Right forelimb (tissue), 1 donor: ENCODE measurements at places on chromosomes 11 and 22.

DNA sequence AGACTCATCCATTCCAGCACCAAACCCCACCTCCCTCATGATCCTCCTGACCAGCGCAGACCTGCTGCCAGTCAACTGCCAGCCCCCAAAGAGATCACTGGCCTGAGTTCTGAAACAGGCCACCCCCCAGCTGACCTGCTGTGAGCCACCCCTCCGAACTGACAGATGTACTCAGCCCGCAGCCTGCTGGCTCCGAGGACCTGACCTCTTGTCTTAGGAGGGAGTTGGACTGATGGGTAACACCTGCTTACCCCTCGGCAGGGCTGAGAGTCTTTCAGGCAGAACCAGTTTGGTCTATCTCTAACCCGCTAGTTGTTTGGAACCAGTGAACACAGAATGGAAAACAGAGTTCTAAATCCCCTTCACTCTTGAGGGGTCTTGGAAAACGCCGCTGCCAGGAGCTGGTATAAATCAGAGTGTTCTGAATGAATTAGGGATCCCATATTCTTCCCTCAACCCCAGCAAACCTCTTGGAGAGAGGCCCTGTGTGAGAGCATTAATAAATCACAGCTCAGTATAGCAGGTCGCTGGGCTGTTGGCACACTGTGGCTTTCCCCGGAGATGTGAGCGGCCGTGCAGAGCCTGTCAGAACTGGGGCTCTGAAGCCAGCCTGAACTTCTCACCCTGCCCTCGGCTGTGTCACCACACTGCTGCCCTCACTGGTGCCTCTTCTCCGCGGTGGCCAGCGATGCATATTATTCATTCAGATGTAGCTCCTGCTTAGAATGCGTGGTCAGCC lies 165.1 kb upstream of the NCAM1 start:
- DNase-seq: no peak

DNA sequence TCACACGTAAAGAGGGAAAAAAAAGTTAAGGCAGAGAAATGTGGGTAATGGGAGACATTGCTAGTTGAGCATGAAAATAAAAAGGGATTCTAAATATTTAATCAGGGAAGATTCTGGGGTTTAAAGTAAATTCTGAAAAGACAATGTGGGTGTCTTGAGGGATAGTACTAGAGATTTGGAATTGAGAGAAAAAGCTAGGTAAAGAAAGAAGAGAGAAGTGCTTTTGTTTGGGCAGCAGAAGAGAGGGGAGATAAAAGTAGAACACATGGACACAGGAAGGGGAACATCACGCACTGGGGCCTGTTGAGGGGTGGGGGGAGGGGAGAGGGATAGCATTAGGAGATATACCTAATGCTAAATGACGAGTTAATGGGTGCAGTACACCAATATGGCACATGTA lies 3.5 kb upstream of the YPEL4 start:
- no peak for DNase-seq

- no peak for DNase-seq
Measured at GRCh38 chr11:17927681-17928343, 85.0 kb downstream of the SERGEF start.

GRCh38 chr22:37282385-37282677 lies at the start of gene CYTH4:
Gene CYTH4, plus strand, starts transcription at chr22:37282508. Its CDS starts 62 bp downstream, at chr22:37282570.
- no peak for DNase-seq

DNA sequence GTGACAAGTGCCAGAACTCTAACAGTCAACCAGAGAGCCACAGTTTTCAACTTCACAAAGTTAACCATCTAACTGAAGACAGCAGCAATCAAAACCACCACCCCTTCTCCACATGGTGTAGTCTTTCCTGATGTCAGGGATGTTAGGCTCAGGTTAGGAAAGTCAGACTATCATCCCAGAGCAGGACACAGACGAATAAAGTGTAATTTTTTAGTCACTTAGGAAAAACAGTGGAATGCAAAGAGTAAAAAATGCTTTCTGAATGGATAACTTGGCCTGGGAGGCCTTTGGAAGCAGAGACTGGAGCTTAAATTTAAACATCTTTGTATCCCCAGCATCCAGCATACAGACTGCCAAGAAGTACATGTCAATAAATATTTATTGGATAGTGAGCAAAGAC lies 15.4 kb downstream of the OR51B4 start:
- no peak for DNase-seq

DNA sequence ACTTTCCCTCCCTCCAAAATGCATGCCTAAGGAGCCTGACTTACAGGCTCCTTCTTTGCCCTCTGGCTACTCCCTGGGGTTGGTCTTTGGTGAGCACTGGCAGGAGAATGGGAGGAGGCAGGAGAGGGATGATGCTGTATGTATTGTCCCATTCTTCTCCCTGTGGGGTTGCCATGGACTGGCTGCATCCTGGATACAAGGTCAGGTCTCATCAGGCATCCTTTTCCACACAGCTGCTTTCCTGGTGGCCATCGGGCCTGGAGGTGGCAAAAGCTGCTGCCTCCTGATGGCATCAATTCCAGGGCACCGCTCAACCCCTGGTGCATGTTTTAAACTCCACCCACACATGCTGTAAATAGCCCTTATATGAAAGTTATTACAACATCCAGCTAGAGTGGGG lies 257.2 kb downstream of the ETS1 start:
- DNase-seq: no peak

- no peak for DNase-seq
Measured at GRCh38 chr22:33577862-33578411, 342.3 kb downstream of the LARGE1 start.

GRCh38 chr11:27697679-27698275 lies 2.5 kb downstream of the BDNF start:
- DNase-seq: no peak

DNA sequence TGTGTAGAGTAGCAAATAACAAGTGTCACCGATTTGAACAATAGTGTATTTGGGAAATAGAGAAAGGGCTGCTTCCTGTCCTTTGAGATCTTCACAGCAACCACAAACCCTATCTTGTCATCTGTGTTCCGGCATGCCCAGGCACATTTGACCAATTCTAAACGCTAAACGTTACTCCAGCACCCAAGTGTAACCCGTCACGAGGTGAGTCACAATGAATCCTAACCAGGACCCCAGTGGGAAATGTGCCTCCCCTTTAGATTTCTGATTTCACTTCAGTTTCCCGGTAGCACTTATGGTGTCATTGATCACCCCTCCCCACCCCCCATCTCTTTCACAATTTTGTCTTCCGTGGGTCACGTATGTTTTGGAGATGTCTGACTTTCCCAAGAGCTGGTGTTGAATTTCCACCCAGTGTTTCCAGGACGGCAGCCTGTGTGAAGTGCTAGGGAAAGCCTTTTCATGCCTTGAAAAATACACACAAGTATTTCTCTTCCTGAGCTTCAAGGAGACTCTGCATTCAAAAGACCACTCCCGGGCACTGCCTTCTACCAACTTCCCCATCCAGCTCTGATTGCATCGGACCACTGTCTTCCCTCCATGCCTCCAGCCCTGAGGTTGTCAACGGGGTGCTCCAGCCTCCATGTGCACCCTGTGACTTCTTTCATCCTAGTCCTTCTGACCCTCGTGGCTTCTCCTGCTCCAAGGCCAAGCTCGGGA lies 10.5 kb upstream of the C11orf24 start:
- no peak for DNase-seq

DNA sequence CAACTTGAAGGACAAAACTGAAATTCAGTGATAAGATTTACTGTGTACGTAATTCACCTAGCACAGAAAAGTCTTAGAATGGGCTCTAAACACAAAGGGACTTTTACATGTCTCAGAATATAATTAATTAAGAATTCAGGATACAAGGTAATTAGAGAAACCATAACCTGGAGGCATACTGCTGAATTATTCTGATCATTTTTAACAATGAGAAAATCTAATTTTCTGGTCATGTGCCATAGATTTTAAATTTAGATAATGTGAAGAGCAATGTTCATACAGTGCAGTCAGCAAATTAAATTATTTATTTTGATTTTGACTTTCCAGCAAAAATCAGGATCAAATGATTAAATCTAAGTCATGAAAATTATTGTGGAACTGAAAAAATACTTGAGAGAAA lies 67.0 kb upstream of the MTNR1B start:
- no peak for DNase-seq

- peak; percentile 75 for DNase-seq
Measured at GRCh38 chr11:76783896-76784813, 999 bp downstream of the TSKU start.

DNA sequence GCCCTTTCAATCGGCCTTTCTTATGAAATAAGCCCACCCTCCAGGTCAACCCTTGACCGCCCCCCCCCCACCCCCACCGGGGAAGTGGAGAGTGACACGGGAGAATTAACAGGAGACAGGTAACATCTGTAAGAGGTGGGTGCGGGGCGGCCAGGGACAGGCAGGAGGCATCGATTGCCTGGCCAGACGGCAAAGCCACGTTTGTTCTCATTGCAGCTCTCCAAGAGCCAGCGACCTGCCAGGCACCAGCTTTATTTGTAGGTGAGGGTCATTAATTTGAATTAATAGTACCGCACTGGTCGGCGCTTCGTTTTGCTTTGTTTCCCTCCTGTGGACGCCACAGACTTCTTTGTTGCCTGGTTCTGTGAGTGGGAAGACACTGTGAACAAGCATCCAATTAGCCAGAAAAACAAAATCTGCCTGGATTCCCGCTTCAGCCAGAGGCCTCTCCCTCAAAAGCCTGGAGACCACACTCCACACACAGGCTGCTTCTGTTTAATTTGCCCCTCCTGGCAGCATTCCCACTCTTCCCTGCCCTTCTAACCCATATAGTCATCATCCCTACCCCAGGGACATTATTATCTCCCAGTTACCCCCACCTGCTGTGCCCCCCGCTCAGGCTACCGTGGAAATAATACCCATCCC lies 104.5 kb upstream of the OPCML start:
- DNase-seq: no peak

GRCh38 chr11:61004180-61004611 lies 32.7 kb downstream of the CD6 start:
- DNase-seq: peak; percentile 88

DNA sequence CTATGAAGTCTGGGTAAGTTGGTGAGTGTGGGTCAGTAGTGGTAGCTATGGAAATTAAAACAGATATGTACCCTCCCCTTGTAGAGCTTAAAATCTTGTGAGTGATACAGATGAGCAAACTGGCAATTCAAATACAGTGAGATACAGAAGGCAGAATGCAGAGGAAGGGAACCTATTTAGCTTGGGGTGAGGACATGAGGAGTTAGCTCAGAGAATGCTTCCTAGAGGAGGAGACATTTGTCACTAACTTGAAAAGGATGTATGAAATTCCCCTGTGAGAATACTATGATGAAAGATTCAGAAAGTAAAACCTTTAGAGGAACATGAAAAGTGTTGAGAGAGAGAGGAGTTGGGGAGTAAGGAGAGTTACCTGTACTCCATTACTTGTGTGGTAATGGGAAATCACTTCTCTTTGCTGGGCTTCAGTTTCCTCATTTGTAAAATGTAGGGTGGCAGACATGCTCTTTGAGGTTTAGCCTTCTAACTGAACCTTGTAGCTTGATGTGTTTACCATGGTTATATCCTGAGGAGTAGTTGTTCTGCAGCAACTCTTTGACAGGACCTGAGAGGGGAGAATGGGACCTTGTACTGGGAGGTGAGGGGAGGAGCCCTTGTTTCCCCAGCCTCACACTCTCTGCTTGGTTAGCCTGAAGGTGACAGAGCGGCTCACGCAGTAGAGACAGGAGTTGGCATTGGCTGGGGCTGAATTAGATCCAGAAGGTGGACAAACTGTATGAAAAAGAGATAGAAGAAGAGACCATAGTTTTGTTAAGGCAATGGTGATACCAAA lies 17.9 kb downstream of the SWAP70 start:
- DNase-seq: no peak

DNA sequence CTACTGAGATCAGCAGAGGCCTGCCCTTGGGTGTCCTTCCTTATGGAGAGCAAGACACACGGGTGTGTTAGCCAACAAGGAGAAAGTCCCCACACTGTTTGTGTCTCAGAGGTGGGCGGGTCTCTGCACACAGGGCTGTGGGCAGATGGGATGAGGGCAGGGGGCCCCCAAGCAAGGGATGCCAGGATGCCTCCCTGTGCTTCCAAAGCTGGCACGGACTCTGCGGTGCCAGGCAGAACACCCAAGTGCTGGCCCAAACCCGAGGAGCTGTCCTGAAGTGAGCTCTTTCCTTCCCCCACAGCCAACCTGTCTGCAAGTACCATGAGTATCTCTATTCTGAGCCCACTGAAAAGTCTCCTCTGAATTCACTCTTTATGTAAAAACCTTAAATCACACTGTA lies 273.3 kb downstream of the CTTN start:
- DNase-seq: no peak

DNA sequence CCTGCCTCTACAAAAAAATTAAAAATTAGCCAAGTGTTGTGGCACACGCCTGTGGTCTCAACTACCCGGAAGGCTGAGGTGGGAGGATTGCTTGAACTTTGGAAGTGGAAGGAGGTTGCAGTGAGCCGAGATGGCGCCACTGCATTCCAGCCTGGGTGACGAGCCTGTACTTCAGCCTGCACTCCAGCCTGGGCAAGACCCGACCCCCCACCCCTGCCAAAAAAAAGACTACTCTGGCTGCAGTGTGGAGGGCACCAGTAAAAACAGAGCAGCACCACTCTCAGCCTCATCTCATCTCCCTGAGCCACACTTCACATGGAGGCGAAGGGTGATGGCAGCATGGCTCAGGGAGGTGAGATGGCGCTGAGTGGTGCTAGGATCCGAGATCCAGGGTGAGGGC lies 50.3 kb upstream of the THY1 start:
- DNase-seq: peak; percentile 13

DNA sequence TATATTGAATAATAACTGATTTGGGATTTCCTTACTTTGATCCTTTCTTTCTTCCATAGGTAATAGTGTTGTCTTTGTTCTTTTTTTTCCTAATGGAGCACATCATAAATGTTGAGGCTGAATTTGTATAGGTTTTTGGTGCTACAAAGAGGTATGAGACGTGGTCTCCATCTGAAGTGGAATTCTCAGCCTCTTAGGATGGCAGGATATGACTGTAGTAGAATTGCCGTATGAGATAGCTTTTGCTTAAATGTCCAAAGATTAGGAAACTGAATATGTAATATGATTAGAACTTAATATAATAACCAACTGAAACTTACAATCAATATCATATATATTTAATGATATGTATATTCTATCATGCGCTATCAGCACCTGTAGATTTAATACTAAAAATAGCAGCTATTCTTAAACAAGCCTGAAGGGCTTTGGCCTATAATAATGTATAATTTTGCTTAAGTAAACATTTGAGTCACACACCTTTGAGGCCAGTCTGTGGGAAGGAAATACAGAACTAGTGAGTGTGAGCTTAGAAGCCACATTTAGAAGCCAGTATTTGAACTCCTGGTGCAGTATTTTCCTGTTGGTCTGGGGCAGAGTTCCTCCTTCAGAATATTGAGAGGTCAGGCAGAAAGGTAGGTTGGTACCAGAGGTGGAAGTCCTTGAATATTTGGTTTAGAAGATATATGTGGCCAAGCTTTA lies 62.6 kb downstream of the SWAP70 start:
- no peak for DNase-seq

DNA sequence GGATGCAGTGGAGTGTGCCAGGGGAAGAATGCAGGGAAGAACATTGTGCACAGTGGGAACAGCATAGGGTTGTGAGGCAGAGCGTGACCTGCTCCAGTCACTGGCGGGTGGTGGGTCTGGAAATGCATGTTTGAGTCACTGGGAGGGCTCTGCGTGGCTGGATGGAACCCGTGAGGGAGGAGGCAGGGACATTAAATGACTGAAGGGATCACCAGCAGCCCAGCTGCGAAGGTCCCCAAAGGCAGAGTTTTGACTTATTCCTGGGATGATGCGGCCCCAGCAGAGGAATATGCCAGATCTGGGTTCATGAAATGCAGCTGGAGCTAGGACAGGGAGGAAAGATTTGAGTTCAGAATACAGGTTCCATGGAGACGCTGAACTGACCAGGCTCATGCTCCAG lies 104.0 kb upstream of the FGF3 start:
- peak; percentile 21 for DNase-seq
